Activated CD4-positive, alpha-beta T cell treated with anti-CD3 and anti-CD28 coated beads, Interleukin-2, Interleukin-6, amounts not matched to agents 100 ng/mL and 50 ng/mL, durations not matched to agents 16 hours and 8 hours (primary cell): ENCODE measurements at places on chromosomes 13 and 19.

DNA sequence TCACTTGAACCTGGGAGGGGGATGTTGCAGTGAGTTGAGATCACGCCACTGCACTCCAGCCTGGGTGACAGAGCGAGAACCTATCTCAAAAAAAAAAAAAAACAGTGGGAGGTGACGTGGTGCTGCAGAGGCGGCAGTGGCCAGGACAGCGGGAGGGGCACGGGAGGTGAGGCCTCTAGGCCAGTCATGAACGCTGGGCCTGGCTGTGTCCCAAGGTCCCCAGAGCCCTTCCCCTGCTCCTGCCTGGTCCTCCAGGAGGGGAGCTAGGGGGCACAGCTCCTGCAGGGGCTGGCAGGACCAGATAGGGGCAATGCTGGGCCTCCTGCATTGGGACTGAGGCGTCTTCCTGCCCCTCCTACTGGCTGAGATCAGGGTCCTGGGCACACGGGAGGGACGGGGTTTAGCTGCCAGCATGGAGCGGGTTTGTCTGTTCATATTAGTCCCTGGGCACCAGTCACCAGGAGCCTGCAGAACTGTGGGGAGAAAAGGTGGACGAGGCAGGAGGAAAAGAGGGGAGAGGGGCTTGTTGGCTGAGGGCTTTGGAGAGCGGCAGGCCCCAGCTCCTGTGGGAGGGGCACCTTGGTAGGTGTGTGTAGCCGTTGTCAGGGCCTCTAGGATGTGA, 4.5 kb downstream of the MAP2K7 start:
- DNase-seq: no peak

GRCh38 chr13:100184095-100184494, 95.2 kb downstream of the PCCA start:
- DNase-seq: no peak

- no peak for DNase-seq
These were observed 2.8 kb upstream of the ONECUT3 start for GRCh38 chr19:1750343-1751021.

GRCh38 chr13:24745516-24745860, 18.5 kb upstream of the RNF17 start:
- no peak for DNase-seq

- DNase-seq: no peak
These were observed 6.2 kb downstream of the U2AF2 start for GRCh38 chr19:55660991-55661390.

DNA sequence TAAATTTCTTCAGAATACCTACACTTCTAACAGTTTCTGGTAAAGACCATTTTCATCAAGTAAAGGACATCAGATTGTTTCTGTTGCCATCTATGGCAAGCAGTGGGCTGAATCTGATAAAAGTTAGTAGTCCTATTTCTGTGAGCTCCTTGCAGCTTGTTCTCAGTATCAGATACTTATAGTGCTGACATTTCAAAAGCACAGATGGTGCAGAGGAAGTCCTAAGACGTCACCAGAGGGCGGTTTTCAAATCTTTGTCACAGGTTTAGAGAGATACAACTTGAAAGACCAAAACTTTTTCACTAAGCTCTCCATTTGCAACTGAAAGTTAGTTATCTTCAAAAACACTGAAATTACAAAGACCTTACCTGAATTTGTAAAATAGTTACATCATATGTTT, 719.8 kb downstream of the SLITRK1 start:
- DNase-seq: no peak

GRCh38 chr19:49111218-49111998, 2.8 kb upstream of the LIN7B start:
- no peak for DNase-seq

DNA sequence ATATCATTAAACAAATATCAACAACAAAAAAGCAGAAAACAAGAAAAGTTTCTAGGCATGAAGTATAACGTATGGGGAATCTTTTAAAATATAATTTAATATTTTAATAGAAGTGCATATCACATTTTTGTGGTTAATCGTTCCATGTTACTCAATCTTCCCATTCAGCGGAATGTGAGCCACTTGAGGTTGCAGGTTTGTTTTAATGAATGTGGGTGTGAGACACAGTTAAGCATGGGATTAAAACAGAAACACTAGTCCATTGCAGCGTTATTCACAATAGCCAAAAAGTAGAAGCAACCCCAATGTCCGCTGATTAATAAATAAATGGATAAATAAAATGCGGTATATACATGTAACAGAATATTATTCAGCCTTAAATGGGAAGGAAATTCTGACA, 146.0 kb downstream of the NDFIP2 start:
- no peak for DNase-seq

- no peak for DNase-seq
These were observed 2.8 kb downstream of the MAMSTR start for GRCh38 chr19:48716562-48717291.

- no peak for DNase-seq
These were observed 59.3 kb downstream of the PEPD start for GRCh38 chr19:33462112-33462791.

- DNase-seq: peak; percentile 82
These were observed 4.1 kb downstream of the DLL3 start for GRCh38 chr19:39502640-39503417.

- peak; percentile 83 for DNase-seq
These were observed 1.4 kb upstream of the PRKD2 start for GRCh38 chr19:46718157-46718933.

- DNase-seq: no peak
These were observed 18.9 kb upstream of the FOSB start for GRCh38 chr19:45448887-45449299.

- no peak for DNase-seq
These were observed 2.4 kb downstream of the HPN start for GRCh38 chr19:35043906-35044305.

DNA sequence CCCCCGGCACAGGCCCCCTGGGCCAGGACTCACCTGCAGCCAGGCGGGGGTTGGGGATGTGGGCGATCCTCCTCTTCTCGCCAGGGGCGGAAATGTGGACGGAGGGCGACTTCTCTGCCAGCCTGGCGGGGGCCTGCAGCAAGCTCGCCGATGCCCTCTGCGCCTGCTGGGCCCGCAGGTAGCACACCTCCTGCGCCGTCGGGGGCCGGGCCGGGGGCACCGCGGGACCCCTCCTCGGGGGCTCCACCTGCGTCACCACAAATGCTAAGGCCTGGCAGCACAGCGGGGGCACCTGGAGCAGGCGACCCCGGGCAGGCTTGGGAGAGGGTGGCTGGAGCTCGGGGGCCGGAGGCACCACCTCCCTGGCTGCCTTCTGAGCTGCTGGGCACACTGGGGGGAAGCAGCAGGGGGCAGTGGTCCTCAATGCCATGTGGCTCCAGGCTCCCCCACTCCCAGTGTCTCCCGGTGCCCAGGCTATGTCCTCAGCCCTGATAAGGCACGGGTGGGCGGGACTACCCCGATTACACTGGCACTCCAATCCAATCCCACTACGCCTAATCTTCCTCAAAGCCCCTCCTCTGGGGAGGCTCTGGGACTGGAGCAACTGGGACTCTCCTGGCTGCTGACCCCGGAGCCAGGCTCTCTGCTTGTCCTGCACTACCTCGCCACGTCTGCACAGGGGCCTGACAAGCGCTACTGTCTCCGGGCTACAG, 11.6 kb upstream of the ATP8B3 start:
- no peak for DNase-seq

DNA sequence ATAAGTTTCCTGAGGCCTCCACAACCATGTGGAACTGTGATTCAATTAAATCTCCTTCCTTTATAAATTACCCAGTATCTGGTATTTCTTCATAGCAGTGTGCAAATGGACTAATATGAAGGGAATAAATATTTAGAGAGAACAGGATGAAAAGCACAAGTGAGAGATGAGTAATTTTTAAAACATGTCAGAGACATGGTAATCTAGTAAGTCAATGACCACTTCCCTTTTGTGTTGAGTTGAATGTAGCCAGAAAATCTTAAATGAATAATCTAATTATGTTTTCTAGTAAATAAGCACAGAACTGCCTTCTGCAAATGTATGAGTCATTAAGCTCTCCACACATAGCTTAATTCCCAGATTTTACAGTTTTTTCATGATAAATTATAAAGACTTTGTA, 524.1 kb upstream of the SLITRK5 start:
- DNase-seq: no peak

DNA sequence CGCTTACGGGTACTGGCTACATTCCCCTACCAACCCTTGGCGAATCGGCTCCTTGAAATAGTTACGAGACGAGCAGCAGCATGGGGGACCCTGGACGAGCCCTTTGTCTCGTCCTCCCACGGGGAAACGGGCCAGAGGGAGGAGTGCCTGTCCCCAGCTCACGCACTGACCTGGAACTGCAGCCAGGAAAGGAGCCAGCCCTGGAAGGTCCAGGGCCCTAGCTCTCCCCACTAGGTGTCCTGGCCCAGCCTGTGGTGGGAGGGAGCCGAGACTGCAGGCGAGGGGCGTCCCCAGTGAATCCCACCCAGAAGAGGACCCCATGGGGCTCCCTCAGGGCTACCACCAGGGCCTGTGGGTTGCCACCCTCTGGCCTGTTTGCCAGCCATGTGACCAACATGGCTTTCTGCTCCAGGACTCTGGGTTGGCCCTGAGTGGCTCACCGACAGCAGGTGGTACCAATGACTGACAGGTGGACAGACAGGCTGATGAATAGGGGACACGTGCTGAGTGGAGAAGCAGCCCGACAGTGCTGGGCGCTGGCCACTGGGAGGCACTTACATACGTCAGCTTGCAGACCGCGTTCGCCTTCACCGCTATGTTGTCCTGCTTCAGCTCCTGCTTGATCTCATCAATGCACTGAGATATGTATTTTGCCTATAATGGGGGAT, 13.2 kb downstream of the AP3D1 start:
- no peak for DNase-seq

DNA sequence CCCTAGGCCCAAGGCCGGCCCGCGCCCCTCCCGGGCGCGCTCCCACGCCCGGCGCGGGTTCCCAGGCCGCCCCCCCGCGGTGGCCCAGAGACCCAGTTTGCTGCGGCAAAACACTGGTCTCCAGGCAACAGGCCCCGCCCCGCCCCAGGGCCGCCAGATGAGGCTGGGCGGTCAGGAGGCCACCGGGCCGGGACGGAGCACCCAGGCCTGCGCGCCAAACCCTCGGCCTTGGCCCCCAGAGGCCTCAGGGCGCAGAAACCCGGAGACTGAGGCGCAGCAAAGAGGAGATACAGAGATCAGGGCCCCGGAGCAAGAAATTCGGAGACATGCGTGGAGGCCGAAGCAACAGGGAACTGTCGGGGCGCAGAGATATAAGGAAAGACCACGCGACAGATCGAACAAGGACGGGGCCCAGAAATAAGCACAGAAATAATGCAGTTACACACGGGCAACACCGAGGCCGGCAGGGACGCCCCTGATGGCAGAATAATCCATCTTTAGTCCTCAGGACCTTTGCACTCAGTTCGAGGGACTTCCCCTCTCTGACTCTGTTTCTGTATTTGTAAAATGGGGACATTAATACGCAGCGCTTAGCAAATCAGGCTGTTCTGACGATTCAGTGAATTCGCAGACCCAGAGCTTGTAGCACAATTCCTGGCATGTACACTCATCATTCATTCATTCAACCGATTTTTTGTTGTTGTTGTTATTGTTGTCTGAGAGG, 20.8 kb upstream of the ERCC1 start:
- DNase-seq: peak; percentile 86

- DNase-seq: no peak
These were observed 394.4 kb downstream of the SPRY2 start for GRCh38 chr13:79946556-79946955.

GRCh38 chr13:102197193-102197592, 204.7 kb downstream of the FGF14 start:
- peak; percentile 3 for DNase-seq

- DNase-seq: no peak
These were observed 8.4 kb downstream of the NPHS1 start for GRCh38 chr19:35843676-35844481.

- DNase-seq: no peak
These were observed 70.8 kb upstream of the FGF14 start for GRCh38 chr13:102472650-102473049.

- DNase-seq: no peak
These were observed 13.5 kb upstream of the CBY2 start for GRCh38 chr13:45688577-45688976.

- no peak for DNase-seq
These were observed 175.0 kb downstream of the URI1 start for GRCh38 chr19:30116984-30117555.

DNA sequence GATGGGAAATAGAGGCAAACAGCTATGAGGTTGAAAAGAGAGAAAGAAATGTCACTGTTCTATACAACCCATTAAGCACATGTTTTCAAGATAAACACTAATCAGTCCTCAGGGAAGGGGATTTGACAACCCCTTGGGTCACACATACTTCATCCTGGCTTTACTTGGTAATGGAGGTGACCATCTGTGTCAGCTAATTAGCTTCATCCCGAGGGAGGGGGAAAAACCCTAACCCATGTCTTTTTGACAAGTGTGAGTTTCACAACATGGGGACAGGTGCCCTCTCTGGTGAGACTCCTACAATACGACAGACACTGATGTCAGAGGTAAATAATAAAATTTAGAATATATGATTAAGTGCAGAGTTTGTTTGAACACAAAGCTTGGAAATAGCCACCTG, 43.1 kb downstream of the ZNF611 start:
- no peak for DNase-seq

DNA sequence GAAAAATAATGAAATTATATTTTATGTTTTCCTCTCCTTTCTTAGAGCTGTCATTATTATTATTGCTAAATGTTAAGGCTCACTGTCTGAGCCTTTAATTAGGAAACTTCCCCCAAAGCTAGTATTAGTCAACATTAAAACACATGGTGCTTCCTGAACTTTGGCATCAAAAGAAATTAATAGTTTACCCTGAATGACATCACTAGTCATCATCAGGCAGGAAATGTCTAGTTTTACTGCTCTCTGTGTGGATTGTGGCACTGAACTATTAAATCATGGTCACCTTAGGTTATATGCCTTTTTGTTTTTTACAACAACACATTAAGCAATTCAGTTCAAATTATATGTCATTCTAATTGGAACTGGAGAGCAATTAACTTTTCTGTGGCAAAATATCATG, 595.5 kb downstream of the SLITRK1 start:
- DNase-seq: no peak

DNA sequence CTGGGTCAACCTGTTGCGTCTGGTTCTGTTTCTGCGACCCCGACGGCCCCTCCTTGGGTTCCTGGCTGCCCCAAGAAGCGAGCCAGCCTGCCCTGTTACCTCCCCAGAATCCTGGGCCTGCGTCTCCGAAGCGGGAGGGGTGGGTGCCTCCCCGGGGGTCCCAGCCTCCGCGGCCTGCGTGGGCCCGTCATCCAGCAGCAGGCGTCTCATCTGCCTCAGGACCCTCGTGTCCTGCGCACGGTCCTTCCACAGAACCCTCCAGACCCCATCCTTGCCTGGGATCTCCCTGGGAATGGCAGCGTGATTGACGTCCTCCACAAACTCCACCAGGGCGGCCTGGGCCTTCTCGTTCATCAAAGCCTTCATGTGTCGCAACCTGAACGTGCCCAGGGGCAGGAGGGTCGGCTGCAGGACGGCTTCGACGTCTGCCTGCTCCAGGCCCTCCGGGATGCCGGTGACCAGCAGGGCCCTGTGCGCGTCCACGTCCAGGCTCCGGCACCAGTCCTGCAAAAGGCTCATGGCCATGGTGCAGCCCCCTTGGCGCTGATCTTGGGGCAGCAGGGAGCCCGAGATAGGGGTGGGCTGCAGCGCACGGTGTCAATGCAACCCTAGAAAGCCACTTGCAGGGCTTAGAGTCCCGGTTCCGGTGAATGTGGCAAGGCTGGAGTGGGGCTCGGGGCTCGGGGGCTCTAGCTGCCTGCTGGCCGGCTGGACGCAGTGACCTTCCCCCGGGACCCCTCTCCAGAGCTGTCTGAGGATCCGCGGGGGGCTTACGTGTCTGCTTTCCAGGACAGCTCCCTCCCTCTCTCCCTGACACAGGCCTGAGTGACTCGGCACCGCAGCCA, 504 bp downstream of the PNMA8B start:
- no peak for DNase-seq
